CD14-positive monocyte (primary cell): ENCODE measurements at places on chromosomes 12 and 14.

GRCh38 chr12:98699586-98699985, 54.5 kb downstream of the APAF1 start:
- peak; percentile 10 for DNase-seq

DNA sequence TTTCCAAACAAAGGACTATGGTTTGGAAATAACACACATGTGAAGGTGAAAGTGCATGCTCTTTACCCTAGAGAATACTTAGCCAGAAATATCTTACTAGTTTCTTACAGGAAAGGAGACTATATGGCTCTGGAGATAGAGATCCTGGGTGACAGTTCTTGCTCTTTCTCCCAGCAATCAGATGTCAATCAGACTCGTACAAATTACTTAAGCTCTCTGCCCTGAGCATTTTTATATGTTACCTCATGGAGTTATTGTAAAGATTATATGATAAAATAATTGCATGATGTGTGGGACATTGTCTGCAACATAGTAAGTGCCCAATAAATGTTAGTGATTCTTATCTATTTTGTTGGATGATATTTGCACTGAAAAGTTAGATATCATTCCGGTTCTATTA, 76.8 kb downstream of the FAR2 start:
- DNase-seq, result no peak

- DNase-seq, result no peak
These were observed 43.1 kb downstream of the DNAH10 start for GRCh38 chr12:123805173-123805572.

DNA sequence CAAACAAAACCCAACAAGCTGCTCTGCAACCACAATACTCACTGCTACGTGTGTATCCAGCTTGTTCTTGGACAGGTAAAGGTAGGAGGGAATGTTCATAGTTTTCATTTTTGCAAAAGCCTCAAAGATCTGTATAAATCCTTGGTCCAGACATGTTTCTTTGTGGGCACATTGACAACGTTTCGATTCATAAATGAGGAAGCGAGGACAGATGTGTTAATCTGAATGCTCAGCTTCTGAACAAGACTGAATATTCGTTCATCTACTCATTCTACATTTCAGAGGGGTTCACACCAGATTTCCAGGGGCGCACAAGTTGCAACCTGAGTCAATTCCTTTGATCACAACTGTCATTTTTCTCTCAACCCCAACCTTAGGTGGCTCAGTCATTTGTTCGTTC, 134.4 kb downstream of the LLPH start:
- DNase-seq, result no peak

DNA sequence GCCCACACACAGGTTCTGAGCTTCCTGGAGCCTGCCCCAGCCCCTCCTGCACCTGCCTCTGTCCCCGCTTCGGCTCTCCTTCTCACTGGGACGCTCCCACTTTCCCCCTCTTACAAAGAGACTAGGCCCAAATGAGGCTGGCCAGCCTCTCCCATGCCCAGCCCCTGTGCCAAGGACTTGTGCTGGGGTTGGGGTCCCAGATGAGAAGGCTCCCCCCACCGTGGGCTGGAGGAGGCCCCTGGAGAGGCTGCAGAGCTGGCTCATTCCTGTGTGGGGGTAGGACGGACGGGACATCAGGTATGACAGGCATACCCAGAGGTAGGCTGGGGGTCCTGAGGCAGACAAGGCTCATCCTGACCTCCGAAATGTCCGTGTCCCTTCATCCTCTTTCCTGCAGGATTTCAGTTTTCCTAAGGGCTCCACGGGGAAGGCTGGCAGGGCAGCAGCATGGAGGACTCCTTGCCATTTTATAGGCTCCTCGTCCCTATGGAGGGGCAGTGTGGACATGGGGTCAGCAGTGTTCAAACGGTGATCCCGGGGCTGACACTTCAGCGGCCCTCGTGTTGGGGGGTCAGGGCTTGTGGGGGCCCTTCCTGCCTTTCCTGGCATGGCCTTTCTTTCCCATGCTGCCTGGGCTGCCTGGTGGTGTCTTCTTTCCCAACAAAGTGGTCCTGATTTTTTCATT, 49.1 kb upstream of the MEG3 start:
- DNase-seq, result no peak

GRCh38 chr14:35854696-35855270, 28.6 kb downstream of the BRMS1L start:
- DNase-seq, result no peak

DNA sequence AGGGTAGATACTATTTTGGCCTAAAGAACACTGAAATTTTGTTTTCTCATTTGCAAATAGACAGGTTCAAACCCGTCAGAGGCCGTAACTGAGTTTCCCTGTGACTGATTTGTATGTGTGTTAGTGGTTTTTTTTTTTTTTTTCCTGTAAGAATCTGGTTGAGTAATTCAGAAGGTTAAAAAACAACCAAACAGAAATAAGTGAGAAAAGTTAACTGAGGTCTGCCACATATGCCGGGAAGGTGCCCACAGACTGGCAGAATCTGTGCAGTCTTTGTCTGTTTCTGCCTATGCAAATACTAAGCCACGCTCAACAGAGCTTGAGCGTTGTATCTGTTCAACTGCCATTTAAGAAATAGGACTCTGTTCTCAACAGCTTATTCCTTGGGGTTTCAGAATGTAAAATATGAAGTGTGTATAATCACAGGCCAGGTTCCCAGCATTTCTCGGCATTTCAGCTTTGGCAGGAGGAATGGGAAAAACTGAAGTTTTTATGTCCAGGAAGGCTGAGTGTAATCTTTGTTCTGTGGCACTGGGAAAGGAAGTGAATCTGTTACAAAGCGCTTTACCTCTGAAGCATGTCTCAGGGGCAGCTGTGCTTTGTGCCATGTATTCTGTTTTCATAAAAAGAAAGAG, 181.9 kb downstream of the PRKCH start:
- peak; percentile 21 for DNase-seq

- DNase-seq, result peak; percentile 47
These were observed 5.7 kb downstream of the MAP3K9 start for GRCh38 chr14:70803321-70804310.

GRCh38 chr12:77746096-77746495, 84.6 kb upstream of the NAV3 start:
- no peak for DNase-seq

GRCh38 chr14:37673439-37673838, 78.0 kb downstream of the TTC6 start:
- no peak for DNase-seq

- no peak for DNase-seq
These were observed 138.0 kb downstream of the AACS start for GRCh38 chr12:125203145-125203765.

- DNase-seq, result no peak
These were observed 11.0 kb downstream of the GRIP1 start for GRCh38 chr12:66667906-66668305.

- peak; percentile 35 for DNase-seq
These were observed 4.3 kb upstream of the REC8 start for GRCh38 chr14:24167469-24168114.

DNA sequence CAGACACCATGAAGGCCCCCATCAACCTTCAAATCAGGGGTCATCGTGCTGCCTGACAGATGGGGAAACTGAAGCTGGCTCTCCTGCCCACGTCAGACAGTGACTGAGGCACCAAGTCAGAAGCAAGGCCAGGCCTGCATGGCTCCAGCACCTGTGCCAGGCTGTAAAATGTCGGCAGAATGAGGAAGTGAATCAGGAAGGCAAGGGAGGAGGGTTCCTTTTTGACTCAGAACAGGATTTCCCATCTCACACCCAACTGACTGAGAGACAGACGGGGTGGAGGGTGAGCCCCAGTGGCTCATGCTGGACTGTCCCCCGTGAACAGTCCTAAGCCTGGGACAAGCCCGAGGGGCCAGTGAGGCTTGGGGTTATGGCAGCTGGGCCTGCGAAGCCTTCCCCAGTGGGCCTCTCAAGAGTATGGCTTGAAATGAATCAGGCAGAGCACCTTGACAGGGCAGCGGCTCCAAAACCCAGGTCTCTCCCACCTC, 20.9 kb downstream of the SYNE3 start:
- DNase-seq, result peak; percentile 91

DNA sequence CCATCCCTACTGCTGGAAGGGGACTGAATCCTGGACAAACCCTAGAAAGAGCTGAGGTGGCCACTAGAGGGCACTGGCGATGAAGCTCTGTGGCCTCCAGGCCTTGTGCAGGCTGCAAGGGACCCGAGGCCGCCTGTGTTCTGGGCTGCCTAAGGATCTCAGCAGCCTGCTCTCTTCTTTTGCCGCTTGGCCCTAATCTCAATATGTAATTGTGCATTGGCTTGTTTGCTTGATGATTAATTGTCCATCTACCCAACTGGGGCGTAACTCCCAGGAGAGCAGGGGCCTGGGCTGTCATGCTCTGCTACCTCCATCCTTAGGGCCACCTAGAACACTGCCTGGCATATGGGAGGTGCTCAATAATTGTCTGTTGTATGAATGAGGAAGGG, 73.8 kb downstream of the SYNE3 start:
- peak; percentile 44 for DNase-seq

- DNase-seq, result no peak
These were observed 72.3 kb downstream of the CDK17 start for GRCh38 chr12:96327889-96328288.

DNA sequence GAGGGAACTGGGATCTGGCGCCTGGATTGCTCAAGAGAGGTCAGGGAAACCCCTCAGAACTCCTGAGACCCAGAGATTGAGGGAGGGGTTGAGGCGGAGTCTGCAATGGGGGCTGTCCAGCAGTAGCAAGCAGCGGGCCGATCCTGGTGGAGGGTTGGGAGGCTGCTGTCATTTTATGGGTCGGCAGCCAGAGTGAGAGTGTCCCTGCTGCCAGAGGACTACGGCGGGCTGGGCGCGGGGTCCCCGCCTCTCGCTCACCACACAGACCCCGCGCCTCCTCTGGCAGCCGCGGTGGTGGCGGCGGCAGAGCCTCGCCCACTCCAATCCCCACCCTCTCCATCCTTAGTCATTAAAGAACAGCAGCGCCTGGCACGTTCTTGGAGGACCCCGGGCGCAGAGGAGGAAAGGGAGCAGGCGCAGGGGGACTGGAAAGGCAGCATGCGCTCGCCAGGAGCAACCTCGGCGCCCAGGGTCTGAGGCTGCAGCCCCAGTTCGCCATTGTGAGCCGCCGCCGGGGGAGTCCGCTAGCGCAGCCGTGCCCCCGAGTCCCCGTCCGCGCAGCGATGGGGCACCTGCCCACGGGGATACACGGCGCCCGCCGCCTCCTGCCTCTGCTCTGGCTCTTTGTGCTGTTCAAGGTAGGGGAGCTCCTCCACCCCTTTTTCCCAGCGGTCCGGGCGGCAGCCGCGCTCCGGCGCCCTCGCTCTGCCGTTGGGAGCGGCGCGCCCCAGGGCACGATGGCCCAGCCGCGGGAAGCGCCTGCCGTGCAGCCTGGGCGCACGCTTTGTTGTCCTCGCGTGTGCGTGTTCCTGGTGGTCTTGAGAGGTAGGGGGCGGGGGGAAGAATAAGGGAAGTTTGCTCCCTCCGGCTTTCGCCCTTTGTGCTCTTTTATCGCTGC, at the start of gene PTPRO:
Gene PTPRO (plus strand): TSS at position 345 of the 898 bp plus-strand sequence.
- DNase-seq, result no peak

DNA sequence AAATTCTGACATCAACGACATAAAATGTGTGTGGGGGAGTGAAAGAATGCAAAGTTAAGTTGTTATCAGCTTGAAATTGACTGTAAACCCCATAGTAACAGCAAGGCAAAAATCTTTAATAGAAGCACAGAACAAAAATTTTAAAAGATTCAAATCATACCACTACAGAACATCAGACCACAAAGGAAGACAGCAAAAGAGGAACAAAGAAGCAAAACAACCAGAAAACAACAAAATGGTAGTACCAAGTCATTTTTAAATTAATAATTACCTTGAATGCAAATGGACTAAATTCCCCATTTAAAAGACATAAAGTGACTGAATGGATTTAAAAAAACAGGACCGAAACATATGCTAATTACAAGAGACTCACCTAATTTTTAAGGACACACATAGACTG, 31.3 kb downstream of the A2M start:
- DNase-seq, result no peak

GRCh38 chr14:58966997-58967396, 221.5 kb upstream of the DAAM1 start:
- DNase-seq, result no peak

GRCh38 chr12:125284945-125285685, 219.9 kb downstream of the AACS start:
- no peak for DNase-seq

- DNase-seq, result no peak
These were observed 327.7 kb downstream of the LRIG3 start for GRCh38 chr12:58592475-58593207.

- no peak for DNase-seq
These were observed 11.3 kb downstream of the PRKCH start for GRCh38 chr14:61332658-61333029.

DNA sequence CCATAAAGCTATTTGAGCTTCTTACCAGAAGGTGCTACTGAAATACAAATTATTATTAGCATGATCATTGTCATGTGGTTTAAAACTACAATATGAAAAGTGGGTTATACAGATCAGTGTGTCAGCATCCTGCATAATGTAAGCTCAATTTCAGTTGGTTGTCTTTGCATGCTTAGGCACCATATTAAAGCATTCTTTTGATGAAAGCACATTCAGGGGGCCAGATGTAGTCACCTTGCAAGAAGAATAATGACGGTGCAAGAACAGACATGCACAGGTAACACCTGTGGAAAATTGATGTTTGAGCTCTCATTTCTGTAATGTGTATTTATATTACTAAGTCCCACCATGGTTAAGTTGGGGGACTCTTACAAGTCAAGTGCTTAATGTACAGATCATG, 123.9 kb downstream of the PAX9 start:
- DNase-seq, result no peak

DNA sequence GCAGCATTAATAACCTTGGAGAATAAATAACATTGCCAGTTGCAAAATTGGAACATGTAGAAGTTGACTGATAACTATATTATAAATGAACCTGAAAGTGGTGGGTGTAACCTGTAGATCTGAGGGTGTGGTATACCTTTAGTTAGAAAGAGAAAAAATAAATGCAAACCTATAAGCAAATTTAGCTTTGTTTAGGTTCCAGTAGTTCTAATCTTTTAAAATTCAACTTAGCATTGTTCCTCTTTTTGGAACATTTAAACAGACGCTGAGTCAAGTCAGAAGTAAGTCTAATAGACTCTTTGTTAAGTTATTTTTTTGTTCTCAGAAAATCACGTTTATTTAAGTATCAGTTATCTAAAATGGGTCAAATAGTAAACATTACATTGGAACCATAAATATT, 120.0 kb downstream of the DNAI7 start:
- peak; percentile 15 for DNase-seq

DNA sequence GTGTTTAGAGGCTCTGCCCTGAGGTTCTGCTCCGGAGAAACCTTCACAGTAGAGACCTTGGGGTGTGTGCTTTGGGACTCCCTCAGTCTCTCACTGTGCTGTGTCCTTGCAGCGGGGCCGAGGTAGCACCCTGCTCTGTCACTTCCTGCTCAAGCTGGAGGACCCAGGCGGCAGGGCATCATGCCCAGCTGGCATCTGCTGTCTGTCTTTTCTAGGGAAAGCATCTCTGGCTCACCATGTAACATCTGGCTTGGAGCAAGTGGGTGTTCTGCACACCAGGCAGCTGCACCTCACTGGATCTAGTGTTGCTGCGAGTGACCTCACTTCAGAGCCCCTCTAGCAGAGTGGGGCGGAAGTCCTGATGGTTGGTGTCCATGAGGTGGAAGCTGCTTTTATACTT, 124.5 kb downstream of the ESRRB start:
- DNase-seq, result no peak
